ENCODE measurements at places on chromosomes 13 and 19.
A peak's percentile ranks its signal among the peaks of the same experiment; 100 is the strongest.

DNA sequence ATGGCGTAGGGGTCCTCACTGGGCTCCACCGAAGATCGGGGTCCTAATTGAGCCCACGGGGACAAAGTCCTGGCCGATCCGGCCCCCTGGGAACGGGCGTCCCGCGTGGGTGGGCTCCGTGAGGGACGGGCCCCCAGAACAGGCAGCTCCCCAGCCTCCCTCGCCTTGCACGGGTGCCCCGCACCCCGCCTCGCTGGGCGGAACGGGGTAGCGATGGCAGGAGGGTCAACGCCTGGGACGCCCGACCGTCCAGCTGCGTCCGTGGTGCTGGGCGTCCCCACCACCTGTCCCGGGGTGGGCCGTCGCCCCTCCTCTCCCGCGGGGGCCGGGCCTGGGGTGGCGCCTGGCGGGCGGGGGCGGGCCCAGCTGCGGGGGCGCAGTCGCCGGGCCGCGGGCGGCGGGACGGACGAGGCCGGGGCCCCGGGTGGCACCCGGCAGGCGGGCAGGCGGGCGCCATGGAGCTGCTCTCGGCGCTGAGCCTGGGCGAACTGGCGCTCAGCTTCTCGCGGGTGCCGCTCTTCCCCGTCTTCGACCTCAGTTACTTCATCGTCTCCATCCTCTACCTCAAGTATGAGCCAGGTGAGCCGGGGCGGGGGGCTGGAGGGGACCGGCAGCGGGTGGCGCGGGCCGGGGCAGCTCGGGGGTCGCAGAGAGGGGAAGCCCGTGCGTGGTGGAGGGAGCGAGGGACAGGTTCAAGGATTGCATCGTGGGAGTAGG lies at the start of gene TMEM38A:
Gene TMEM38A, plus strand, starts transcription at position 377 of the 717 bp plus-strand sequence. Its CDS starts 79 bp downstream, at position 456.
- peak; percentile 22 for DNase-seq

DNA sequence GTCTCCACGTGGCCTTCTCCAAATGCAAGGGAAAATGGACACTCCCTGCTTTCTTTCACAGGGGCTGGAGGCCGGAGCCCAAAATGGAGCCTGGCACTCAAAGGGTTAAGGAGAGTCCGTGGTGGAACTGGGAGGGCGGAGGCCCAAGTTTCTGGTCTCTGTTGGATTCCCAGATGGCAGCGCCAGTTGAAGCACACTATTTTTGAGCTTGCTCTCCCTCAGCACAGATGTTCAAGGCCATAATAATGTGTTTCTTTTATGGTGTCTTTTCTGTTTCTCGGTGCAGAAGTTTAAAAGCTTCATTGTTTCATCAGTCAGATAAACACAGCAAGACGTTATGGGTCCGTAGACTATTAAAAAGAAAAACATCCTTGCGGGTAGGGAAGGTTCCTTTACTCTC lies 67.6 kb downstream of the TNFRSF19 start:
- no peak for DNase-seq

- peak; percentile 94 for DNase-seq
Observed at GRCh38 chr13:105773863-105774538, 761.5 kb downstream of the EFNB2 start.

GRCh38 chr19:30439310-30439709 lies 67.1 kb downstream of the ZNF536 start:
- no peak for DNase-seq

GRCh38 chr13:52165411-52165810 lies 6.0 kb upstream of the NEK3 start:
- DNase-seq: no peak

GRCh38 chr19:49538643-49539042 lies 10.8 kb downstream of the RCN3 start:
- no peak for DNase-seq

GRCh38 chr13:101393140-101393539 lies 23.2 kb downstream of the NALCN start:
- DNase-seq: no peak

DNA sequence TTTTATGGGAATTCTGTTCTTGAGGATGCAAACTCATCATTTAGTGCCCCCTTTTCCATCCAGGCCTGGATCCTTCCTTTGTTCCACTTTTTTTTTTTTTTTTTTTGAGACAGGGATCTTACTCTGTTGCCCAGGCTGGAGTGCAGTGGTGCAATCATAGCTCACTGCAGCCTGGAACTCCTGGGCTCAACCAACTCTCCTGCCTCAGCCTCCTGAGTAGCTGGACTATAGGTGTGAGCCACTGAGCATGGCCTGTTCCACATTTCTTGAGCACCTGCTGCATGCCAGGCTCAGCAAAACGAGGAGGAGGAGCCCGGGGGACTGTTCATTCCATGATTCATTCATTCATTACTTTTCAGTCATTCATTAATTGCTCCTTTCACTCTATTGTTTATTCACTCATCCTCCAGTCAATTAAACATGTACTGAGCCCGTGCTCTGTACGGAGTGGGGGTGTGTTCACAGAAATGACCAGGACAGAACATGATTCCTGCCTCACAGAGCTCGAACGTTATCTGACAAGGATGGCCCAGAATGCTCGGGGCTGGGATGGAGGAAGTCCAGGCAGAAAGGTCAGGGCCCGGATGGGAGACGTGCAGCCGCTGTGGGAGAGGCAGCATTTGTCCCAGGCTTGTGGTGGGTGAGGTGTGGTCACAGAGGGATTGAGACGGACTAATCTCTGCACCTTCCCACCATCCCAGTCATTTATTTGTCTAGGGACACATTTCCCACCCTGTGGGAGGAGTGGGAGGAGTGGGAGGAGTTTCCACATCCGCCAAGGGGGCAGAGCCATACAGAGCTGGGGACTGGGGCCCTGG lies 51.2 kb upstream of the SHKBP1 start:
- no peak for DNase-seq

DNA sequence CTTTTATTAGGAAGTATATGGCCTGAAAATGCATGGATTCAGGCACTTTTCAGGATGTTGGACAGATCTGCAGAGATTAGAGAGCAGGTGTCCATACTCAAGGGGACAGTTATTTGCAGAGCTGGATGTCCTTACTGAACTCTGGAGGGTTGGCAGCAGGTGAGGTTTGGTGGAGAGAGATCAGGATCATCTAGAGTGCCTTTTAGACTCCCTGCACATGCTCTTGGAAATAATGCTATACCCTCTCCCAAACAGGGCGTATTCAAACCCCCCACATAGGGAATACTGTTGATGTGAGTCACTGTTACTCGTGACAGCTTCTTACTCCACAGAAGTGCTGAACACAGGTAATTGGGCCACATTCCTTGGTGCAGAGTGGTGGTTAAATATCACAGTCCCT lies 725.7 kb upstream of the SGCG start:
- DNase-seq: no peak

DNA sequence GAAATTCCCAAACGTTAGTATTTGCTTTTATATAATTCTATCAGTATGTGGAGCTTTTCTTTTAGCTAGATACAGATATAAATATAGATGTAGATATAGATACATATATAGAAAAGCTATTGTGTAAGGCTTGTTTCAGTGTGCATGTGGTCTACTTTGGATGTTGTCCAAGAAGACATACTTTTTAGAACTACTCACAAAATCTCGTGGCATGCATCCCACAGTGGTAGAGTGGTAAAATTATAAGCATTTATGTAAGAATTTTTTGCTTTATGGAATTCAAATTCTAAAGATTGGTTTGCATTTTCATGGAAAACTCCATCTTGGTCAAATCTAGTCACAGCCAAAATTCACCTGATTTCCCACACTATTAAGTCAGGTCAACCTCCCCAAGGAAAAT lies 880.4 kb downstream of the EFNB2 start:
- peak; percentile 6 for DNase-seq

- DNase-seq: no peak
Observed at GRCh38 chr19:3455393-3455955, 24.9 kb downstream of the SMIM24 start.

- DNase-seq: peak; percentile 5
Observed at GRCh38 chr13:84430446-84430845, 548.2 kb upstream of the SLITRK1 start.

GRCh38 chr19:30338878-30339623 lies 33.1 kb upstream of the ZNF536 start:
- no peak for DNase-seq

- no peak for DNase-seq
Observed at GRCh38 chr13:48066310-48066989, 28.5 kb downstream of the MED4 start.

GRCh38 chr19:35126624-35126959 lies 8.3 kb downstream of the LGI4 start:
- DNase-seq: no peak

- DNase-seq: no peak
Observed at GRCh38 chr13:112851107-112852038, 117.6 kb upstream of the MCF2L start.

DNA sequence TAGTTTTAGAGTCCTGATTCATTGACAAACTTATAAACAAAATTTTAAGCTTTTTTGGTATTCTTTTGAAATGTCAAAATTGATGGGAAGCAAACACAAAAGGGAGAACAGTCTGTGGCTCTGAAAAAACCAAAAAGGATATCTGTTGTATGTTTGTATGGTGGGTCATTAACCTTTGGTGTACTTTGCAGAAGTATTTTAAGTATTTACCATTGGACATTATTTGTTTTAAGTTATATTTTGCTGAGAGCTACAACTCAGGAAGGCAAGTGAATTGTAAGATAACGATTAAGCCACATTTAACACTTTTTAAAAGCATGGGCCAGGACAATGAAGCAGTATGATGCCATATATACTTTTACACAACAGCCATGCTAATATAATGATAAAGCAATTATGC lies 15.2 kb downstream of the LPAR6 start:
- DNase-seq: no peak

DNA sequence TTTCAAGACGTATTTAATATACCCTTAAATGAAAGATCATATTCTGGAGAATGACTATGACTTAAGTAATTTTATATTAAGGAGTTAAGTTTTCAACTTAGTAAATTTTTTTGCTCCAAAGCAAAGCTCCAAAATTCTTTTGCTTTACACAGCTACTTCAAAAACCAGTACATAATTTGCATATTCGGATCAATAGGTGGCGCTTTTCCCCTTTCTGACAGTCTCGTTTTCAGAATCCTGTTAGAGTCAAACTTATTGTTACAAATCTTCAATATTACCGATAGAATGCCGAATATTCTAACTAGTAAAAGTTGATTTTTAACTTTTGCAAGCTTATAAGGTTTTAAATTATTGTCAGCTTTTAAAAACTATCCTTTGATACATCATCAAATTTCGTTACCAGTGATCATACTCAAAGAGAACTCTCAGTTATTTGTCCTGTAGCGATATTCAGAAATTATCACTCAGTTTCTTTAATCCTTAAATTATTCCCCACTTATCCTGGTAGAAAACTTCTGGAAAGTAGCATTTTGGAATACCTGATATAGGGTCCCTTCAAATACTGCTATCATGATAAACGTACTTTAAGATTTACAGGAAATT lies 852.7 kb upstream of the KLHL1 start:
- DNase-seq: peak; percentile 50
